Activated T-cell treated with anti-CD3 and anti-CD28 coated beads for 4 hours (primary cell): ENCODE measurements at places on chromosomes 2 and 18.

DNA sequence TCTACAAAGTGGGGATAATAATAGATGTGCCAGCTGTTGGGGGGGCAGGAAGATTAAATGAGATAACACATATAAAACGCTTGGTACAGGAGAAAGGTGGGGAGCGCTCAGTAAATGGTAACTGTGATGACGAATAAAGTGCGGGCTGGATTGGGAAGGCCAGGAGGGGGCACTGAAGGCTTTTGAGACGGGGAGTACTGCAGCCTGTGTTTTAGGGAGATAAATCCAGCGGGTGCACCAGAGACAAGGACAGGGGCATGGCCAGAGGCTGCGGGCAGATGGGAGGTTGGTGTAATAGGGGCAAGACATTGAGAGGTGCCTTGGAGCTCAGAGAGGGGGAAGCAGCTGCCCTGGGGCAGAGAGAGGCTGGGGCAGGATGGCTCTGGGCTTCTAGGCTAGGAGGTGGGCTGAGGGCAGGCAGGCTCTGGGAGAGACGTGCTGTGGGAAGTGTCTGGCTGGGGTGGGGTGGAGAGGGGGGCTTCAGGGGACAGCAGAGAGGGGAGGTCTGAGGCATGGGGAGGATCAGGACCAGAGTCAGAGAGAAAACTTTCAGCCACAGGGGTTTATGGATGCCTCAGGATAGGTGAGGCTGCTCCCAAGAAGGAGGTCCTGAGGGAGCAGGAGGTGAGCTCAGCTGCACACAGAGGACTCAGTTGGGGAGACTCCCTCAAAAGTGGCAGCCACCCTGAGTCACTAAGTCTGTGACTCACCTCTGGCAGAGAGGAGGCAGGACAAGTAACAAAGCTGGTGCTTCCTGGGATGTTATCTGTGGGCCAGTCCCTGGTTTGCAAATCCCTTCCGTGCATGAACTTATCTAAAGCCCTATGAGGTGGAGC is 18.8 kb downstream of the TEX44 start:
- DNase-seq: no peak

DNA sequence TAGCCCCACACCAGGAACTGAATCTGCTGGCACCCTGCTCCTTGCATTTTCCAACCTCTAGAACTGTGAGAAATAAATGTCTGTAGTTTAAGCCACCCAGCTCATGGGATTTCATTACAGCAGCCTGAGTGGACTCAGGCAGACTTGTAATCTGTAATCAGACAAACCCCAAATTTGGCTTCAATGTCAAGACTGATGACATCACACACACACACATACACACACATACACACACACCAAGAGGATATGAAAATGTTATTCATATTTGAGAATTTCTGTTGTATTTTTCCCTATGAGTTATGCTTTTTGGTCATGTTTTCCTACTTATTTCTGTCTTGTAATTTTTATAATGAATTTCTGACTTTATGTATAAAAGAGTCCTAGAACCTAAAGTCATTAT is 83.8 kb upstream of the GLI2 start:
- no peak for DNase-seq

DNA sequence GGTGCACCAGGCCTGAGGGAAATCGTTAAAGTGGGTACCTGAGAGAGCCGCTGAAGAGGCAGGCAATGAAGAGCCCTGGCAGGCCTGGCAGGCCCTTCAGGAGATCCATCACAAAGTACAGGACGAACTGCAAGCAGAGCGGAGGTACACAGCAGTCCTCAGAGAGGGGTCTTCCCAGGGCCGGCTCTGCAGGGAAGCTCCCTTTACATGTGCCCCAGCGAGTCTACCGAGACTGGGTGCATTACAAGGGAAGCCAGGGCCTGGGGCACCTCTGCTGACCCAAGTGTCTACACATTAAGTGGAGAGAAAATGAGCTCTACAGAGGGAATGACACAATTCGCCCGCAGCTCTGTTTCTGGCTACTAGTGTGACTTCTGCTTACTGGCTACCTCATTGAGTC is 8.1 kb upstream of the ATRAID start:
- no peak for DNase-seq

DNA sequence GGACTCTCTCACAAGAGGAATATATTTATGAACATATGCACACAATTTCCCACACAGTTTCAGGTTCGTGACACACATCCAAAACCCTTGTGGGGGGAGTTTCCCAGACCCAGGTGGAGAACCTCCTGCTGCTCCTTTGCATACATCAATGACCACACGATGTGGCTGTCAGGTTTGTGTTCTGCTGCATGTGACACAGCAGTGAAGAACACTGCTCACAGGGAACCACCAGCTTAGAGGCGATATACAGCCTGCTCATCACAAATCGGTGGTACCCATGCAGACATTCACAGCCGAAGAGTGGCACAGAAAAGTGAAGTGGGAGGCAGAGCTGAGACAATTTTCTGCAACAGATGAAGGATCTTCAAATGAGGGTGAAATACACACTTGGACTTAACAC is 175.6 kb upstream of the ZFP36L2 start:
- DNase-seq: no peak

GRCh38 chr2:64630752-64631151 is 23.0 kb downstream of the SERTAD2 start:
- no peak for DNase-seq

GRCh38 chr2:112942654-112943002 is 31.7 kb downstream of the IL37 start:
- no peak for DNase-seq

DNA sequence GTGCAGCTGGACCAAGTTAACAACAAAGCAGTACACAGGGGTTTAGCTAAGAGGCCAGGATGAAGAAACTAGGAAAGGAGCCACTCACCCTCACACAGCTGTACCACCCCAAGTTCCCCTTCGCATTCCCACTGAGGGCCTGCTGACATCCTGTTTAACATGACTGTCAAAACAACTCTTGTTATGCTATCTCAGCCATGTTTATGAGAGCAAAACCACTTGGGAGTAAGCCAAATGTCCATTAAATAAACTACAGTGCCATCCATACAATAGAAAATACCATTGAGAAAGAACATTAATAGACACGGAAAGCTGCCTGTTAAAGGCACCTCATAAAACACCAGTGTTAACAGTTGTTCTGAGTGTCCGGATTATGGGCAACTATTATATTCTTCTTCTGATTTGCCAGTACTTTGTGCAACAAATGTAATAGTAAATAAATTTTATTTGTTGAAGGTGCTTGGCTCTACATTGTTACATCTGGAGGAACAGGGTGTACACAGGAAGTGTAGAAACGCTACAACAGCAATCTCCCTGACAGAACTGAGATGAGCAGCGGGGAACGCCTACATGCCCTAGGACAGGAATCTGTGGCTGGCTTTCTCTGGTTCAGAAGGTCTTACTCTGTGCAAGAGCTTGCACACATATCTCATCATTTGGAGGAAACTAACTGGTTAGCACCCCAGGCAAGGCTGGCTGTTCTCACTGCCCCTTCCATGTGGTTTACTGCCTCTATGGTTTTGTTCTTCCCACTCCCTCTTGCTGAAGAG is 85.6 kb downstream of the EHD3 start:
- no peak for DNase-seq

DNA sequence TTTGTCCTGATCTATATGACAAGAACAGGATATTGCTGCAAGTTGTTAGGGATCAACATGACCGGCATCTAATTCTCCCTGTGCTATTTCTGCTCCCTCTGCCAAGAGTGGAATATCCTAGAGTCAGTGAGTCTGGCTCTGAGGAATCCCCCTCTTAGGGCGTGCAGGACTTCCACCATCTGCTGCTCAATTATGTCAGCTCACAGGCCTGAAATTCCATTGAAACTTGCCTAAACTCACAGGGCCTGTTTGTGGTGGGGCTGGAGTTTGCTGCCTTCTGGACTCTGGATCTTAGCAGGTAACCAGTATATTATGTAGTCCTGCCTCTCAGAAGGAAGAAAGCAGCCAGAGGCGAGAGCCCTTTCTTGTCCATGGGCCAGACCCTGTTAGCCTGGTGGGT is 323.0 kb downstream of the TSN start:
- DNase-seq: no peak

GRCh38 chr2:237529452-237530402 is 36.6 kb upstream of the PRLH start:
- no peak for DNase-seq

GRCh38 chr2:217975626-217976025 is 27.2 kb downstream of the TNS1 start:
- no peak for DNase-seq

DNA sequence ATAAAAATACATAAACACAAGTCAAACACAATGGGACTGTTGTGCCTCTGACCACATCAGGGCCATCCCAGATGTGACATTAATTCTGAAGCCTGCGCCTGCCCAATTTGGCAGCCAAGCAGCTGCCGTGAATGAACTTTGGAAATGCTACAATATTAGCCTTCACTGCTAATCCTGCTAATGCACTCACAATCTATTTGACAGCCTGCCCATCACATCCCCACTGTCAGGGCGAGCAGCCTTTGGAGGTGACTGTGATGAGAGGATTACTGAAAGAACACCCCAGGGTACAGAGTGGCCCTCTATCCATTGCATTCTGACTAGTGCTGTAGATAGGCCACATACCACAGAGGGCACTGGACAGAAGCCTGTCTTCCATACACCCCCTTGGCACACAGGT is 21.6 kb downstream of the OSR1 start:
- DNase-seq: no peak

- DNase-seq: no peak
Measured at GRCh38 chr18:45275367-45276113, 339.7 kb upstream of the SLC14A2 start.

DNA sequence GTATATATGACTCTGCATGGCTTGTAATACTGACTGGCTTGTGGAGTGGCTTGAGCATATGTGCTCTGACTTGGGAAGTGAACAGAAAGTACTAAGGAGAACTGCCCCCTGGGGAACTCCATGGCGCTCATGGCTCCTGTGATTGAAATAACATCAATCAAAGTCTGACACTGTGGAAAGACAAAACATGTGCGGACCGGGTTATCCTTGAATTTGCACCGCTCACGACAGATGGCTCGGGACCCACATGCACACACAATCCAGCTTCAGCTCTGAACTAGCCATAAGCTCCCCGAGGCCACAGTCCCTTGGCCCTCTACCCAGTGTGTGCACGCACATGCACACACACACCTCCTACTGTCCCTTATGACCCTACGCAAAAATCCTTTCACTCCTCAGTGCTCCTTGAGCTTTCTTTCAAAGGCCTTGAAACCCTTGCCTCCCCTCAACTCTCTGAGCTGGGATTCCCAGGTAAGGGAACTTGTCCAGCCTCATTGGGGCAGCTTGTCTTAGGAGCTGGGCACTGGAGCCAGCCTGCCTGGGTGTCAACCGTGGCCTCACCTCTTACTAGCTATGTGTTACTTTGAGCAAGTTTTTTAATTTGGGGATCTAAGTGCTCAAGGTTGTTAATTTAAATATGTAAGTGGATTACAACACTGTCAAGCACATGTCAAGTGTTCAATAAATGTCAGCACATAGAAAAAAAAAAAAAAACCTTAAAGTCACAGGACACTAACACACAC is 43.6 kb downstream of the MRPS5 start:
- DNase-seq: no peak

GRCh38 chr2:67159929-67160328 is 237.2 kb upstream of the ETAA1 start:
- no peak for DNase-seq

DNA sequence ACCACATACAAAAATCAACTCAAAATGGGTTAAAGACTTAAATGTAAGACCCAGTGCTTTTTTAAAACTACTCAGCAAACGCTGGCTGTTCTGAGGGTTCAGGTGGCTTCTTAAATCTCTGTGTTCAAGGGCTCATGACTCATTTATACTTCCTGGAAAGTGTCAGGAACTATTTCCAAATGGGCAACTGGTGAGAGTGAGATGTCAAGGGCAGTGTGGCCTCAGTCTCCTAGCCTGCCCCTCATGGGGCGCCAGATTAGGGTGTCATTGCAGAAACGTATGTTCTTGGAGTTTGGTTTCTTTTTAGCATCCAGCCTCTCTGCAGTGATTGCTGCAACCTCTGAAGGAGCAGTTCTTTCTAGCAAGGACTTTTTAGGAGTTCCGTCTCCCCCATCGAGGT is 485.4 kb downstream of the TNS1 start:
- DNase-seq: no peak

- DNase-seq: no peak
Measured at GRCh38 chr2:187475499-187476248, 27.6 kb upstream of the CALCRL start.

DNA sequence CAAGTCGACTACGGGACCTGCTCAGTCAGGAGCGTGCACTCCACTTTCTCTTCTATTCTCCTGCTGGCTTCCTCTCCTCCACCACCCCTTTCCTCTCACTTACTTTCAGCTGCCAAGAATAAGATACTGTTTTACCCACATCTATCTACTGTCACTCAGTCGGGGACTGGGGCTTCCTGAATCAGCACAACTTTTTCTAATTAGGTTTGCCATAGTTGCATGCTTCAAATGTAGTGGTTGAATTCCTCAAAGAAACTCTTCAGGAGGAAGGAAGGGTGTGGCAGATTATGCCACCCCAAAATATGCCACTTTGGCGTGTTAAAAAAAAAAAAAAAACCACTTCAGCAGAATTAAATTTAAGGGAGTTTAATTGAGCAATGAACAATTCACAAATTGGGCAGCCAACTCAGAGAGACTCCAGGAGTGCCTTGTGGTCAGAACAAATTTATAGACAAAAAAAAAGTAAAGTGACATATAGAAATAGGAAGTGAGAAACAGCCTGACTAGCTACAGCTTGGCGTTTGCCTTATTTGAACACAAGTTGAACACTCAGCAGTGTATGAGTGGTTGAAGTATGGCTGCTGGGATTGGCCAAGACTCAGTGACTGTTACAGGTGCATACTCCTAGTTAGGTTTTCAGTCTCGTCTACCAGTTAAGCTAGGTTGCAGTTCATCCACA is 32.5 kb upstream of the RMDN2 start:
- DNase-seq: no peak

- no peak for DNase-seq
Measured at GRCh38 chr2:96866986-96867755, 2.7 kb downstream of the SEMA4C start.

- no peak for DNase-seq
Measured at GRCh38 chr2:66495788-66496640, 61.1 kb downstream of the MEIS1 start.

- no peak for DNase-seq
Measured at GRCh38 chr2:135056790-135057189, 4.7 kb downstream of the RAB3GAP1 start.

GRCh38 chr2:240989451-240990265 is 8.8 kb upstream of the SNED1 start:
- no peak for DNase-seq

- DNase-seq: no peak
Measured at GRCh38 chr2:241612156-241613016, 24.6 kb downstream of the THAP4 start.

- no peak for DNase-seq
Measured at GRCh38 chr18:49416511-49416910, 43.9 kb downstream of the DYM start.

DNA sequence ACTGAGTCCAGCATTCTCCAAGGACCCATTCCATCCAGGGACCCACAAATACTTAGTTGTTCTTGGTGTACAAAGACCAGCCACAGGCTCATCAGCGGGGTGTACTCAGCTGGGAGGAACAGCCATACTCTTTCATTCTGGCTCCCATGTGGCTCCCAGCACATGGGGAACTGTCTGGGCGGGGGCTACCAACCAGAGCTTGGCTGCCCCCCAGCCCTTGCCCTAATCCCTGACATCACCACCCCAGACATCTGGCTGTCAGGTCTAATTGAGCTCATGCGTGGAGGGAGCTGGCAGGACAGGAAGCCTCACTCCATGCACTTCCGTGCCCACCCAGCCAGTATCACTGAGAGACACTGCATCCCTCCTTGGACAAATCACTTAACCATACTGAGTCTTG is 283.6 kb downstream of the DYSF start:
- no peak for DNase-seq

- DNase-seq: no peak
Measured at GRCh38 chr18:75926811-75927210, 499.3 kb upstream of the SMIM21 start.
